ENCODE measurements at places on chromosomes 3 and 15. TPM values are rescaled to one million over a fixed set of nuclear protein-coding genes. Genes with fewer than 3 reads are reported as not detected.

SLC6A20 gene
- 0.13 TPM for total RNA-seq

A4GNT gene
- total RNA-seq, result not detected

GRCh38 chr3:1228289-1228688, 135.5 kb downstream of the CNTN6 start:
- no peak for DNase-seq

- DNase-seq, result no peak
Observed at GRCh38 chr3:114552527-114552812, 258.6 kb downstream of the TIGIT start.

HES1 gene
- 46.6 TPM for total RNA-seq

- peak; percentile 80 for DNase-seq
Observed at GRCh38 chr3:131688370-131688769, 185.6 kb upstream of the MRPL3 start.

- DNase-seq, result no peak
Observed at GRCh38 chr3:181823716-181824115, 112.0 kb downstream of the SOX2 start.

C3orf85 gene
- total RNA-seq, result not detected

- peak; percentile 100 for DNase-seq
Observed at GRCh38 chr3:150345021-150345538, 63.0 kb upstream of the TSC22D2 start.

RHOV gene
- total RNA-seq, result 38.7 TPM

GRCh38 chr3:55512571-55513343, 25.7 kb upstream of the WNT5A start:
- no peak for DNase-seq

OCA2 gene
- total RNA-seq, result 0.26 TPM

DNA sequence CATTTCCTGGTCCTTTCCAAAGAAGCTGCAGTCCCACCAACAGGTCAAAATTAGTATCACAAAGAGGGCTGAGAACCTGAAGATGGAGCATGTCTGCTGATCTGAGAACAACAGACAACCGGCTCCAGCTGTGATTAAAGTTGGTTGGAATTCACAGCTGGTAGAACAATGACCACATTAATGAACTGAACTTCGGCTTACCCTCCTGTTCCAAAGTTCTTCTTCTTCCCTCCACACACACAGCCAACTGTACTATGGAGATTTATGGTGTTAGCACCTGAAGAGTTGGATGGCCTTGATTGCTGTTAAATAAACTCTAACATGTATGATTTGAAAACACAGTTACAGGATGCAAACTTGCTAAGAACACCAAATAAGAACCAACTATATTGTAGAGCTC, 27.4 kb upstream of the ROPN1 start:
- no peak for DNase-seq

DNA sequence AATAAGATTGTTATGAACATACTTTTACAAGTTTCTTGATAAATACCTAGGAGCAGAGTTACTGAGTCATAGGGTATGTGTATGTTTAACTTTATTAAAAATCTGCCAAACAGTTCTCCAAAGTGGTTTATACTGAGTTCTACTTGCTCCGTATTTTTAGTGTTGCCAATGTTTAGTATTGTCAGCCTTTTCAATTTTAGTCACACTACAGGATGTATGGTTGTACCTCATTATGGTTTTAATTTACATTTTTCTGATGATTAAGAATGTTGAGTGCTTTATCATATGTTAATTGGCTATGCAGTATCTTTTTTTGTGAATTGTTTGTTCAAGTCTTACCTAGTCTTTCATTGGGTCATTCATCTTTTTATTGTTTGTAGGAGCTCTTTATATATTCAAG, 4.3 kb downstream of the TMOD3 start:
- DNase-seq, result no peak

GRCh38 chr3:193040836-193041672, 123.4 kb upstream of the MB21D2 start:
- peak; percentile 63 for DNase-seq

CDHR4 gene
- total RNA-seq, result not detected

APBA2 gene
- total RNA-seq, result 5.3 TPM

DNA sequence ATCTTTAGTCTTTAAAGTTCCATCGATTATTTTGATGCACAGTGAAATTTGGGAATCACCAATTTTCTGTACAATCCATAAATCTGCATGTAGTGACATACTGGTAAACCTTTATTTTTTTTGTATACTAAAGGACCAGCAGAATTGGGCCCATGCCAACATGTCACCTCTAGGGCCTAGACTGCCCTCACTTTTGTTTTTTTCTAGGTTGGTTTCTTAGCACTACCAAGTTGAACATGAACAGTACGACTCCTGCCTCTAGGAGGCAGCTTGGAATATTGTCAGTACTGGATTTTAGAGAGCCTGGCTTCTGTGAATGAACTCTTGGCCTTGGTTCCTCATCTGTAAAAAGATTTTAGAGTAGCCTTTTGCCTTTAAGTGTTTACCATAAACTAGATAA, 32.3 kb downstream of the NKIRAS1 start:
- peak; percentile 28 for DNase-seq

PLSCR2 gene
- total RNA-seq, result not detected
